ENCODE measurements at places on chromosomes 11 and 22.

- no peak for DNase-seq
These were observed 6.7 kb downstream of the ARAP1 start for GRCh38 chr11:72745511-72745910.

DNA sequence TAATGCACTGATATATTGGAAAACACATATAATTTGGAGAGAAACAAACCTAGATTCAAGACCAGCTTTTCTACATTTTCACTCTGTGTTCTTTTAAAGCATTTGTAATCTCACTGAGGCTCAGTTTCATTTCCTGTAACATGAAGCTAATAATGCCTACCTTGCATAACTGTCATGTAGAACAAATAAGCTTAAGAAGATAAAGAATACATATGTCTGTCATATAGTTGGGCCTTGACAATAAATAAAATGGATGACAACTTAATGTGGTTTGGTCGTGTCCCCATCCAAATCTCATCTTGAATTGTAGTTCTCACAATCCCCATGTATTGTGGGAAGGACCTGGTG, 35.2 kb upstream of the FIBIN start:
- no peak for DNase-seq

- DNase-seq = no peak
These were observed 18.2 kb downstream of the KCTD17 start for GRCh38 chr22:37069719-37070118.

GRCh38 chr11:60916669-60917206, 2.8 kb downstream of the TMEM109 start:
- DNase-seq = no peak

- no peak for DNase-seq
These were observed 125.5 kb downstream of the SIK3 start for GRCh38 chr11:116972691-116973090.

DNA sequence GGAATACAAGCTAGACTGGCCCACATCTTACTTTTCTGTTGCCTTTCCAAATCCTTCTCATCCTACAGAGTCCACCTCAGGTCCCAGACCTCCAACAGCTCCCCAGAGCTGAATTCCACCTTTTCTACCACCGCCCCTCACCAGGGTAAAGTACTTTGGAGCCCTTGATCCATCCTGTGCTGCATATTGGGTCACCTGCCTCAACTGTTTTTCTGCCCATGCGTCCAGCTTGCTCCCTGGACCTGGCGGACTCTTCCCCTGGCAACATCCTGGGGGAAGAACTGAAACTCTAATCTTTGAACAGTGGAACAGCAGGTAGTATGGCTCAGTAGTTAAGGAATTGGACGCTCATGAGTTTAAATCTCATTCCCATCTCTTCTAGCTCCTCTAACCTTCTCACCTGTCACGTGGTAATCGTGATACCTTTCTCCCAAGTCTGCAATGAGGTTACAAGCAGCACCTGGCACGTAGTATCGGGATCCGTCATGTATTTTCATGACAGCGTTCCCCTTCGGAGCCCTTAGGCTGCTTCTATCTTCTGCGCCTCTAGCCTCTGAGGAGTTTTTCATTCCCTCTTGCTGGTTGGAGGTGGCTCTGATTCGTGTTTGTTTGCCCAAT, 98.1 kb downstream of the CEP164 start:
- no peak for DNase-seq

DNA sequence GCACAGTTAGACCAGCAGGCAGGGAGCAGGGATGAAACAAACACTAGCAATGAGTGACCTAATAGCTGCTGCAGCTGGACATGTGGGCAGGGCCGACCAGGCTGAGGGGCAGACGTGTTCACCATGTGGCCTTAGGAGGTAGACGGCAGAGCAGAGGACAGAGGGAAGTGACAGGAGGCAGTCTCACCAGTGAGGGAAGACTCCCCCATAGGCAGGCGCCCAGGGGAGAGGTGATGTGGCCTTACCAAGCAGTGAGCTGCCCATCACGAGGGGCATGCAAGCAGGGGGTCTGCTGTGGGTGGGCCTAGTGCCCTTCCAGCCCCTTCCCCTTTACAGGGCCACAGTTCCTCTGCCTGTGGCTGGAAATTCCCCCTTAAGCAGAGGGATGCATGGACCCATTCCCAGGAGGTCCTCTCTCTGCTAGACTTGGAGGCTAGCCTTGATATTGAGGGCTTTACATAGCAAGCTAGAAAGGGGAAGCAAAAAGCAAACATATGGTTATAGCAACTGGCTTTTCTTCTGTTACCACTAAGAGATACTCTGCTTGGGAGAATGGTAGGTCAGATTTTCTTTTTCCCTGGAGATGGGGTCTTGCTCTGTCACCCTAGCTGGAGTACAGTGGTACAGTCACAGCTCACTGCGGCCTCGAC, 67.6 kb downstream of the MPPED1 start:
- DNase-seq = no peak

- no peak for DNase-seq
These were observed 849 bp downstream of the TCF20 start for GRCh38 chr22:42269432-42270175.

- no peak for DNase-seq
These were observed 28.4 kb upstream of the RFPL3 start for GRCh38 chr22:32329202-32329645.

Data from AG10803 (cell line).